ENCODE measurements at places on chromosomes 1 and 21. TPM values are rescaled to one million over a fixed set of nuclear protein-coding genes. Genes with fewer than 3 reads are reported as not detected.
A peak's percentile ranks its signal among the peaks of the same experiment; 100 is the strongest.

PPP1R8 gene
- total RNA-seq, result 34.8 TPM

KCNH1 gene
- total RNA-seq, result not detected

SIM2 gene
- total RNA-seq, result not detected

KRTAP13-2 gene
- not detected for total RNA-seq

AADACL3 gene
- total RNA-seq, result not detected

NHLH1 gene
- not detected for total RNA-seq

PIK3C2B gene
- total RNA-seq, result 19.9 TPM

NCMAP gene
- 9.4 TPM for total RNA-seq

FAM151A gene
- not detected for total RNA-seq

GRCh38 chr1:238476841-238477240, 586.1 kb upstream of the ZP4 start:
- no peaks in the 10 kb centered on the region for H3K4me1 ChIP-seq
- H3K27me3 ChIP-seq, result no peaks in the 10 kb centered on the region
- no peak overlapping the region for H3K4me3 ChIP-seq
- H3K36me3 ChIP-seq, result no peaks in the 10 kb centered on the region

DNA sequence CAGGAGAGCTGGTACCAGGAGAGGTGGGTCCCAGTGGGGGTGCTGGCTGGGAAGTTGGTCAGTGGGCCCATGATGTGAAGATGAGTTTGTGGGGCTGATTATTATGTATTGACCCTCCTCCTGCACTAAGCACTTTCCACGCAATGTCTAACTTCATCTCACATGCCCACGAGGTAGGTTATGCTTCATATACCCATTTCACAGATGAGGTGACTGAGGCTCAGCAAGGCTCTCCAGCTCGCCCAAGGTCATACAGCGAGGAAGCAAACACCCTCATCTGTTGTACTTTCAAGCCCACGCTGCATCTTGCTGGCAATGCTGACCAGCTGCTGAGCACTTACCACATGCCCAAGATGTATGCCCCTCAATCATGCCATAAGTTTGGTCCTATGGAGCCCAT, 175.8 kb downstream of the GRIK3 start:
- H3K4me1 ChIP-seq, result no peaks in the 10 kb centered on the region
- no peak overlapping the region for H3K27ac ChIP-seq
- no peaks in the 10 kb centered on the region for H3K27me3 ChIP-seq

- no peaks in the 10 kb centered on the region for H3K36me3 ChIP-seq
- no peak for DNase-seq
- H3K27ac ChIP-seq, result peak overlapping the region; percentile 10
- no peaks in the 10 kb centered on the region for H3K4me1 ChIP-seq
Measured at GRCh38 chr21:34345091-34345871, 18.5 kb upstream of the KCNE2 start.

- H3K4me3 ChIP-seq, result no peak overlapping the region
- H3K27me3 ChIP-seq, result no peaks in the 10 kb centered on the region
Measured at GRCh38 chr1:52532731-52533327, 20.1 kb downstream of the TUT4 start.

- no peak overlapping the region for H3K27ac ChIP-seq
- H3K4me1 ChIP-seq, result no peaks in the 10 kb centered on the region
- DNase-seq, result no peak
Measured at GRCh38 chr21:44263221-44263760, 1.6 kb upstream of the DNMT3L start.

GRCh38 chr1:24090736-24091135, 21.2 kb downstream of the MYOM3 start:
- H3K4me1 ChIP-seq, result peaks cover 11% of the 10 kb centered on the region
- no peak overlapping the region for H3K4me3 ChIP-seq
- H3K27ac ChIP-seq, result no peak overlapping the region
- H3K36me3 ChIP-seq, result no peaks in the 10 kb centered on the region
- H3K27me3 ChIP-seq, result no peaks in the 10 kb centered on the region

- no peak overlapping the region for H3K4me3 ChIP-seq
- no peak overlapping the region for H3K27ac ChIP-seq
- peaks cover 15% of the 10 kb centered on the region for H3K4me1 ChIP-seq
- peaks cover 29% of the 10 kb centered on the region for H3K27me3 ChIP-seq
- H3K36me3 ChIP-seq, result no peaks in the 10 kb centered on the region
Measured at GRCh38 chr1:34926156-34926555, 3.3 kb downstream of the DLGAP3 start.

DNA sequence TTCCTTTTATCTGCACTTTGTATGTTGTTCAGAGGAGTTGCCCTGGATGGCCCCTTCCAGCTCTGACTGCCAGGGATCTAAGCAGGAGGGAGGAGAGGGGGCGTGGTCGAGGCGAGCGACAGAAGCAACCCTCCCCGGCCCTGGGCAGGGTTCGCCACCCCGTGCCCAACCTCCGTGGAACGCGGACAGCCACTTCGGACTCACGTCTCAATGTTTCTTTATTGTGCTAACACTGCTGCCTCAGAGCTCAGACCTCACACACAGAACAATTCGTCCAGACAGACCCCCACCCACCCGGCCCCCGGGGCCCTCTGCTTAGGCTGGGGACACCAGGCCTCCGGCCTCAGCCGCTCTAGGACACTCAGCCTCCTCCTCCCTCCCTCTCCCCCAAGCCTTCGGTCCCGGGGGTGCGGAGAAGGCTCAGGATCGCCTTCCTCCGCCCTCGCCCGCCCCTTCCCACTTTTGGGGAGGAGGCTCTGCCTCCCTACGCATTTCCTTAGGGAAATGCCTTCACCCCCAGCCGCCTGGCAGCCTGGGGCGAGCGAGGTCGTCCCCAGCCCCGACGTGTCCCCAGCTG, 8.3 kb downstream of the VSIG8 start:
- peak overlapping the region; percentile 48 for H3K4me3 ChIP-seq
- peak overlapping the region; percentile 98 for H3K27ac ChIP-seq
- no peaks in the 10 kb centered on the region for H3K27me3 ChIP-seq
- peaks cover 13% of the 10 kb centered on the region for H3K4me1 ChIP-seq

DNA sequence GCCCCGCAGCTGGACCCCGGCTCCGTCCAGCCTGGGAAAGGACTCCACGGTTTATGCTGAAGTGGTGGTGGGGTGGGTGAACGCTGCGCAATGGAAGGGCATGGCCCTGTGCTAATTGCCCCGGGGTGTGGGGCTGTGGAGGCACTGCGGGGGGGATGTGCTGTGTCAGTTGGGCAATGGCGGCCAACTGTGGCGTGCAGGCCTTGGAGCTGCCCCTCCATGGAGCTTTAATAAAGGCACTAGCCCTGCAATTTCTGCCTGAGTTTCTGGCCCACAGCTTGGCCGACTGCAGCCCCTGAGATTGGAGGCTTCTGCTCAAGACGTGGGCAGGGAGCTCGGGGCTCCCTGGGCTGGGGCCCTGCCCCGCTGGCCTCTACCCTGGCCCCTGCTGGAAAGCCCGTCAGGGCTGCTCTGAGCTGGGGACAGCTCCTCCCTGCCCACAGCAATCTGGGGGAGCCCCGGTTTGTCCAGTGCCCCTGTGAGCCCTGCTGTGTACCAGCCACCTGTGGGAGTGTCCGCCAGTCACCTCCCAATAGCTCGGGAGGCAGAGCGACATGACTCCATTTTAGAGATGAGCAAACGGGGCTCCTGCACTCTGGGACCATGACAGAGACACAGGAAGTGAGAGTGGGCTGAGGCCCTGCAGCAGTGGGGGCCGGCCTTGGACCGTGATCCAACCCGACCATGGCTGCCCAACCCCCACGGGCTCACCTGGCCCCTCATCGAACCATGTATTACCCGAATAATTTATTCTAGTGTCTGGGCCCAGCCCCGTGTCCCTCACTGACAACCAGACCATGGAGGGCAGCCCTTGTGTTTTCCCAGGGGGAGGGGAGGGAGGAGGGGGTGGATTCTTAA, 8.7 kb upstream of the TNFRSF14 start:
- no peak for DNase-seq
- H3K27ac ChIP-seq, result peak overlapping the region; percentile 91
- H3K4me3 ChIP-seq, result peak overlapping the region; percentile 56
- H3K4me1 ChIP-seq, result peaks cover 53% of the 10 kb centered on the region
- H3K27me3 ChIP-seq, result no peaks in the 10 kb centered on the region
- H3K36me3 ChIP-seq, result no peaks in the 10 kb centered on the region
